ENCODE measurements at places on chromosomes 4 and X. TPM values are rescaled to one million over a fixed set of nuclear protein-coding genes. Genes with fewer than 3 reads are reported as not detected.

The P2RY10 gene
- total RNA-seq = 0.84 TPM

DNA sequence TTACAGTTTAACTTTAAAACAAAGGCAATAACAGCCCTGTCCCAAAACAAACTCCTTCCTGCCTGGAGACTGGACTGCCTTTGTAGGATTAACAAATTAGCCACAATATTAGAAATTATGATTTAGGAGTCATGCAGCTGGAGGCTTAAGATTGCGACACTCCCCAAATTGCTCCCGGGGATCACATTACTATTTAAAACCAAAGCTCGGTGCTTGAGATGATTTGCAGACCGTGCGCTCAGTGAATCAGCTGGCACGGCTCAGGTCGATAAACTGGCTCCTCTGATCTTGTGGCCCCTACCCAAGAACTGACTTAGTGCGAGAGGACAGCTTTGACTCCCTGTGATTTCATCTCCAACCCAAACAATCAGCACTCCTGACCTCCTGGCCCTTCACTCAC lies 829.3 kb downstream of the NLGN4X start:
- no peak for DNase-seq

DNA sequence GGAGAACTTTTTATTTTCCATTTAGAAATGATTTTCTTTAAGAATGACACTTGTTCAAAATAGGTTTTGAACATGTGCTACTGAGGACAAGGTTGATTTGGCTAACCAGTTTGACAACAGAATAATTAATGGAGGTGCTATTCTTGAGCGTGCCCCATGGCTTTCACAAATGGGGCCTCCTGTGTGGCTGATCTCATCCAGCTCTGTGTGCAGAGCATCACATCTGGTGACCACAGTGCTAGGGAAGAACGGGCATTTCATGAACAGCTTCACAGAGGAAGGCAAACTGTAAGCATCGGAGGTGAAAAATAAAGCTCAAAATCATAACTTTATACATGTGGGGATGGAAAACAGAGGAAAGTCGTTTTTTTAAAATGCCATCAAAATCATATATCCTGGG lies 148.6 kb downstream of the SOWAHB start:
- no peak for DNase-seq

- DNase-seq = peak; percentile 81
Measured at GRCh38 chr4:112895811-112896608, 153.4 kb upstream of the ANK2 start.

DNA sequence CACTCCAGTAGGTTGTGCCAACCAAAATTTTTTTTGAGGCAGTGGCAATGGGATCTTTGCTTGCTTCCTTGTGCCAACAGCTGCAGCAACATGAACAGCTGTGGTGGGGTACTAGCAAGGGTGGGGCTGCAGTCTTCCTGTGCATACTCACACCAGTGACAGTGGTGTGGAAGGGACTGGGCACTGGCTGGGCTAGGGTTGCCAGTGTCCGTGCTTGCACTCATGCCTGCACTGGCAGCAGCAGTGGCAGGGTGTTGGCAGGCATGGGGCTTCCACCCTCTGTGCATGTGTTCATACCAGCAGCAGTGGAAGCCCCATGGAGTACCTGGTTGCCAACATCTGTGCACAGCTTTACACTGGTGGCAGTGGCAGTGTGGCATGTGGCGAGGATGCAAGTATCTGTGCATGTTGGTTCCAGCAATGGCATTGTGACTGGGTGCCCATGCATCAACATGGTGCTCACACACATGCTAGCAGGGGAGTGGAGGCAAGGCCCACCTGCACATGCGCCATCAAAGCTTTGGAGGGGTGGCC lies 1312.6 kb downstream of the PCDH18 start:
- no peak for DNase-seq

All from muscle of leg (tissue), 16 donors.